DND-41 (cell line): ENCODE measurements at places on chromosomes 4 and X.

DNA sequence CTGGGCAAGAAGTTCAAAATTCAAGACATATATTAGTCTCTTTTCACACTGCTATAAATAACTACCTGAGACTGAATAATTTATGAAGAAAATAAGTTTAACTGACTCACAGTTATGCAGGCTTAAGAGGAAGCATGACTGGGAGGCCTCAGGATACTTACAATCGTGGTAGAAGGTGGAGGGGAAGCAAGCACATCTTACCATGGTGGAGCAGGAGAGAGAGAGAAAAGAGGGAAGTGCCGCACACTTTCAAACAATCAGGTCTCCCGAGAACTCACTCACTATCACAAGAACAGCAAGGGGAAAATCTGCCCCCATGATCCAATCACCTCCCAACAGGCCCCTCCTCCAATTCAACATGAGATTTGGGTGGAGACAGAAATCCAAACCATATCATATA lies 273.3 kb upstream of the RASGEF1B start:
- DNase-seq, result no peak

DNA sequence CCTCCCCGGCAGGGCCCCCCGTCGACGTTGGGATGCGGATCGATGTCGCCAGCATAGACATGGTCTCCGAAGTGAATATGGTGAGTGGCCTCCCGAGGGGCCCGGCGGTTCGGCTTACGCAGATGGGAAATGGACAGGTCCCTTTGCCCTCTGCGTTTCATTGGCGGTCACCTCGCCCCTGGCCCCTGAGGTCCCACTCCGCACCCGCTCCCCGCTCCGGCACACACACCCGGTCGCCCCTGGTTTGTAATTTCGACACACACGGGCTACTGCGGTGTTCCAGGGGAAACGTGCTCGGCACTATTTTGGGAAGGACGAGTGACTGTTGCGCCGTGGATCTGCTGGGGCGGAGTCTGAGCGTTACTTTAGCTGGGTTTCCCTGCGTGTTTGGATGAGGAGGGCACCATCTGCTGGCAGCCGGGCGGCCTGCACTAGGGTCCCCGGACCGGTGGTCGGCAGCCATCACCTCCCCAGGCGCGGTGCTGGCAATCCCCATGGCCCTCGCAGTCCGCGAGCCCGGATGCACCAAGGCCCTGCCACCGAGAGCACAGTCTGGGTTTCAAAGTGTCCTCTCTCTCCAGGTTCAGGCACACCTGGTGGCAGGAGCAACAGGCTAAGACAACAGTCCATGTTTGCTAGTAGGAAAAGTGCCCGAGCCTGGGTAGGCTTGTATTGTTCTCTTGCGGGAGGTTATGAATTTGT lies 1.2 kb downstream of the GABRB1 start:
- no peak for DNase-seq

- DNase-seq, result no peak
These were observed 69.7 kb upstream of the MAGEB16 start for GRCh38 chrX:35728481-35728880.

DNA sequence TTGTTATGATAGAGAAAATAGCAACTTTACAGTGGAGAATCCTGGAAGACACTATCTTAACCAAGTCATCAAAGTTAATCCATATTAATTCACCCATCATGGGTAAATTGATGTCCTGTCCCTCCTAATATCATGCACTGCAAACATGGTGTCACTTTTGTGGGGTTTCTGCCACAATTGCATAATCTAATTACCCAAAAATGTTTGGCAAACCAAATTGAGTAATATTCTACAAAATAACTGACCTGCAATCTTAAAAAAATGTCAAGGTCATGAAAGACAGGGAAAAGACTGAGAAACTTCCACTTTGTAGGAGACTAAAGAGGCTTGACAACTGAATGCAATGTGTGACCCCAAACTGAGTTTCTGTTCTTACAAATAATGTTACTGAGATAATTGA lies 37.1 kb upstream of the PLAC8 start:
- no peak for DNase-seq

- no peak for DNase-seq
These were observed 141.0 kb downstream of the ARX start for GRCh38 chrX:24874604-24875247.

GRCh38 chrX:115232933-115233496 lies 881 bp downstream of the LRCH2 start:
- no peak for DNase-seq

GRCh38 chrX:111181951-111182350 lies 86.0 kb downstream of the PAK3 start:
- DNase-seq, result no peak

- no peak for DNase-seq
These were observed 33.9 kb downstream of the USP46 start for GRCh38 chr4:52625216-52625615.

DNA sequence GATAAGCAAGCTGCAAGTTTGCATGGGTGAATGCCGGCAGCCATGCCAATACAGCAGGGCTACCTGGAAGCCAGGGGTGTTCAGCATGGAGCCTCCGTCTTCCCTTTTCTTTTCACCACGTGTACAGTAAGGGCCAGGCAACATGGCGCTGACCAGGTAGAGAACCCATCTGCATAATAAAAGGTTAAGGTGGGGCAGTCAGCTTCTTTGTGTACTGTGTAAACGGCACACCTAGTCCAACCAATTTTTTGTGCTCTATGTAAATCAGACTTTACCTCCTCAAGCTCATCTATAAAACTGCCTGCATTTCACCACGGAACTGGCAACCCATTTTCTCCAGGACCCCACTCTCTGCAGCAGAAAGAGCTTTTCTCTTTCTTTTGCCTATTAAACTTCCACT lies 286.8 kb upstream of the VCX3A start:
- DNase-seq, result no peak
